ENCODE measurements at places on chromosomes 6 and 20. TPM values are rescaled to one million over a fixed set of nuclear protein-coding genes. Genes with fewer than 3 reads are reported as not detected.

The CDSN gene
- polyA plus RNA-seq, result not detected

The NPBWR2 gene
- not detected for polyA plus RNA-seq

The GSTA2 gene
- 1.4 TPM for polyA plus RNA-seq

The HRH3 gene
- not detected for polyA plus RNA-seq

The DNMT3B gene
- polyA plus RNA-seq, result 0.36 TPM

The CD83 gene
- polyA plus RNA-seq, result 0.35 TPM

The ELMO2 gene
- polyA plus RNA-seq, result 7.9 TPM

The DNAH8 gene
- not detected for polyA plus RNA-seq

The POLR1H gene
- polyA plus RNA-seq, result 16.3 TPM

The RHAG gene
- 0.07 TPM for polyA plus RNA-seq

The MYLK2 gene
- 0.08 TPM for polyA plus RNA-seq

The RSPO3 gene
- polyA plus RNA-seq, result 3.5 TPM

The ARHGAP18 gene
- polyA plus RNA-seq, result 2.9 TPM

The TCF15 gene
- polyA plus RNA-seq, result not detected

The TTLL9 gene
- polyA plus RNA-seq, result 0.06 TPM

The SLC22A16 gene
- not detected for polyA plus RNA-seq

The CLPSL2 gene
- polyA plus RNA-seq, result not detected

The NRSN1 gene
- polyA plus RNA-seq, result not detected

The GPSM3 gene
- 8.0 TPM for polyA plus RNA-seq

The MYCT1 gene
- polyA plus RNA-seq, result 4.0 TPM

The MAN1A1 gene
- polyA plus RNA-seq, result 68.2 TPM

The BTN2A1 gene
- 2.7 TPM for polyA plus RNA-seq

The TRMT6 gene
- 3.9 TPM for polyA plus RNA-seq

The POM121L2 gene
- not detected for polyA plus RNA-seq

The SERINC3 gene
- polyA plus RNA-seq, result 51.5 TPM

The IPCEF1 gene
- 0.46 TPM for polyA plus RNA-seq

The CST9L gene
- polyA plus RNA-seq, result not detected

The PAK5 gene
- polyA plus RNA-seq, result 0.02 TPM

The PERP gene
- polyA plus RNA-seq, result 36.8 TPM

The FKBP1C gene
- 0.31 TPM for polyA plus RNA-seq

The FOXC1 gene
- polyA plus RNA-seq, result 0.08 TPM

The PM20D2 gene
- 2.5 TPM for polyA plus RNA-seq

The TRIM40 gene
- polyA plus RNA-seq, result not detected

The MAP7 gene
- 8.1 TPM for polyA plus RNA-seq

The HLA-F gene
- 53.0 TPM for polyA plus RNA-seq

The CASS4 gene
- polyA plus RNA-seq, result 0.26 TPM

The RNF217 gene
- 4.4 TPM for polyA plus RNA-seq

The CDH26 gene
- 0.03 TPM for polyA plus RNA-seq

The SCRT2 gene
- polyA plus RNA-seq, result not detected

The RAMACL gene
- polyA plus RNA-seq, result 0.35 TPM

The COL12A1 gene
- 1.5 TPM for polyA plus RNA-seq

The DDAH2 gene
- 19.8 TPM for polyA plus RNA-seq

The FNDC1 gene
- polyA plus RNA-seq, result not detected

The RAET1G gene
- not detected for polyA plus RNA-seq

The RIPOR3 gene
- polyA plus RNA-seq, result 5.6 TPM

The BPI gene
- polyA plus RNA-seq, result not detected

The ADIG gene
- not detected for polyA plus RNA-seq

The RAET1L gene
- polyA plus RNA-seq, result not detected

The ADGB gene
- polyA plus RNA-seq, result not detected

The FAM83B gene
- polyA plus RNA-seq, result 0.13 TPM

The ADGRF5 gene
- polyA plus RNA-seq, result 7.5 TPM

The SLCO4A1 gene
- polyA plus RNA-seq, result 4.3 TPM

The ID4 gene
- 0.99 TPM for polyA plus RNA-seq

The SLC35D3 gene
- polyA plus RNA-seq, result not detected

The NKX2-2 gene
- not detected for polyA plus RNA-seq
